ENCODE measurements at places on chromosomes 5 and 9.

DNA sequence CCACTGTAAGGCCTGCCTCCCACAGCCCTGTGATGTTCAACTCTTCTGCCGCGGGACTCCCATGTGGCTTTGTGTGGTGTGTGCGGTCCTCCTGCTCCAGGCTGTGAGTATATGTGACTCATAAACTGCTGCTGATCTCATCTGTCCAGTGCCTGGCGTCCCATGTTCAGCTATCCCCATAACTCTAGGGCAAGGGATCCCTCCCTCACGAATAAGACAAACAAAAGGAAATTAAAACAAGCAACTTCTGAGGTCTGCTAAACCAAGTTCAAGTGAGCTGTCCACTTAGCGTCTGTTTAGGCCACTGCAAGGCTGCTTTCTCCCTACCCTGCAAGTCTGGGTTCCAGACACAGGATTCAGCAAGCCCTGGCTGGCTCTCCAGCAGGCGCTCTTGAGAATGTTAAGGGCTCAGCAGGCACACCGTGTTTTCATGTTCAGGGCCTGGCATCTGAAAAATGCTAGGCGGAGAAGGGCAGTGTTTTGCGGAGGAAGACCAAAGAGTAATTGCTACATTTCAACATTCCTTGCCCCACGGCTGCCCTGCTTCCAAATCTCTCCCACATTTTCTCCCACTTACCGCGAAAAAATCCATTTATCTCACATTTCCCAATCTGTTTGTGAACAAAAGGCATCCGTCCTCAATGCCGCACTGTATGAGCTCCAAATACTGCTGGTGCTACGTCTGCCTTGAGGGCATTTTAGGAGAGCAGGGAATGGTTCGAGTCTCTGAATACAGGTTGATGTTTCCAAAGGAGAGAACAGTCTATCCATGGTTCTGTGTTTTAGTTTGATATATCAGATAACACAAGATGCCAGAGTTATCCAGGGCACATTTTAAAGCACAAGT is 280.2 kb downstream of the SEMA5A start:
- DNase-seq: no peak

DNA sequence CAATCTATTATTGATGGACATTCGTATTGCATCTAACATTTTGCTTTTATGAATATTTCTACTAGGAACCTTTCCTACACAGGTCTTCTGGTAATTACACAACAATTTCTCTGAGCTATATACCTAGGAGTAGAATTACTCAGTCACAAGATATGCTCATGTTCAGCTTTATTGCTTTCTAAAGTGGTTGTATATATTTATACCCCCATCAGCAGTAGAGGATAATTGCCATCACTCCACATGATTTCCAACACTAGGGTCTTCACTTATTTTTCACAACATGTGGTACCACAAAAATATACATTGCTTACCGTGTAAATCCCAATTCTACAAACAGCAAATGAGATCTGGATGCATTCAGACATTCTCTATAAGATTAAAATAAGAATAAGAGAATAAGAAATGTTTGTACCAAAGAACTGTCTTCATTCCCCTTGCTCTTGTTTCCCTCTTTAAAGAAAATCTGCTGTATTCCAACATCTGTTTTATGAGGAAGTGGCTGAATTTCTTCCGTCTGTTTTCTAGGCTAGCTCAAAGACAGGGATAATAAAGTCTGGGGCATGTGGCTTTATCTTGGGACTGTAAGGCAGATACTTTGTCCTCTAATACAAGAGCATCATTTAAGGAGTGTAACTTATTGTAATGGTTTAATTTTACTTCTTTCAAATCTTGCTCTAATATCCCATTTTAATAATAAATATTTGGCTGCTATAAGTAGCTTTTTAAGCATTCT is 28.2 kb downstream of the ARL15 start:
- no peak for DNase-seq

GRCh38 chr9:106964329-106964728 is 101.4 kb downstream of the ZNF462 start:
- no peak for DNase-seq

DNA sequence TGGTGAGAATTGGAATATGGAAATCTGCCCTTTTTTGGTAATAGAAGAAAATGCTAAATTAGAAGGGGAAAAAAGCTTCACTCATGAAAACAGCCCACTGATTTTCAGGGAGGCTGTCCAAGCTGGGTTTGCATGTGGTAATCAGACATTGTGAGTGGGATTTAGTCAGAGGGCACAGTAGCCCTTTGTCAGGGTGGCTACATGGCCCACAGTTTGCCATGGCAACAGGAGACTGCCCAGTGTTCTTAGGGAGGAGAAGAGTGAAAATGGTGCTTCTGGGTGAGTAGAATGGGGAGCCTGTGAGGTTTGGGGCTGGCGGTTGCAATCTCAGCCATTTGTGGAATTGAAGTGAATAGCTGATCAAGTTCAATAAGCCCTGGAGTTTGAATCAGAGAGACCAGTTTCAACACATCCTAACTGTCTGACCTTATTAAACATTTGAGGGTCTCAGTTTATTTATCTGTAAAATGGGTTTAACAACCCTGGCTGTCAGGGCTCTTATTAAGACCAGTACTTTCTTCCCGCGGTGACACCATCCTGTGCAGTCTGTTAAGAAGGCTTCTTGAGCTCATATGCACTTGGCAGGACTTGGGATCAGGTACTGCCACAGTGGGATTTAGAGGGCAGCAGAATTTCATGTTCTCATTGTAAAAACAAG is 107.6 kb upstream of the TNC start:
- DNase-seq: no peak

- DNase-seq: no peak
Observed at GRCh38 chr9:6045364-6045763, 29.9 kb upstream of the RANBP6 start.

GRCh38 chr9:36676091-36676490 is 103.4 kb downstream of the MELK start:
- no peak for DNase-seq

DNA sequence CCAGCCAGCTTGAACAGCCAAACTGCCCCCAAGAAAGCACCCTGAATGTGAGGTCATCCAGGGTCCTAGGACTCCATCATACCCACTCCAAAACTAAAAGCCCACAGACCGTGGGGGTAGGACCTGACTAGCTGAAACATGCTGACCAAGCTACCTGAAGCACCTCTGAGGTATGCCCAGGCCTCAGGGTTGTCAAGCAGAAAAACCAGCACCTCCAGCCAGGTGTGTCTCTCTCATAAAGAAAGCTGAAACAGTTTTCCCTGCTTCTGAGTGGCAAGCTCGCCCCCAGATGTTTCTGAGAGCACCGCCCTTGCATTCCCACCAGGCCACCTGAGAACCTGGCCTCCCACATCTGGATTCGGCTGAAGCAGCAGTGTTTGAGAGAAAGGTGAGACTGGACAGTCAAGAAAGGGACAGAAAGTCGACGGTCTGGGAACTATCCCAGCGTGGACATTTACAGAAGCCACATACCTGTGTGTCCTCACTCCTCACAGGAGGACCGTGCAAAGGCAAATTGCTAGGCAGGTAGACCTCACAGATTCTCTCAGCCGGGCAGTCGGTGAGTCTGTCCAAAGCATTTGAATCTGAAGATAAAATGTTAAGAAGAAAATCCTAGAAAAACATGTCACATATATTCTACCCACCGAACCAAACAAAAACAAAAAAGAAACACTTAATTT is 155.6 kb upstream of the RASEF start:
- no peak for DNase-seq

DNA sequence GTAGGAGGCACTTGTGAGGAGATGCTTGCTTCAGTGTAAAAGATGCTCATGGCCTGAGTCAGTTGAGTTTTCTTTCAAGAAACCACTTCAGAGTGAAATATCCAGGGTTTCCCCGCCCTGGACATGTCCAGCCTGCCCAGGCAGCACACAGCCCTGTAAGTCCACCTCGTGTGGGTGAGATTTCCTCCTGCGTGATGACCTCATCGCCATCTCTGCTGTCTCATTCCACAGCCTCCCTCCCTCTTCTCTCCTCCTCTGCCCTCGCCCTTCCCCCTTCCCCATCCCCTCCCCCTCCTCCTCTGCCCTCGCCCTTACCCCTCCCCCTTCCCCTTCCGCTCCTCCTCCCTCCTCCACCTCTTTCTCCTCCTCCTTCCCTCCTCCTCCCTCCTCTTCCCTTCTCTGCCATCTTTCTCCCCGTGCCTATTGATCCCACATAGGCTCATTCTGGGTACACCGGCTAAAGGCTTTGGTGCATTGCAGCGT is 34.0 kb upstream of the NCS1 start:
- no peak for DNase-seq

GRCh38 chr5:79849486-79850315 is 141.4 kb downstream of the MTX3 start:
- DNase-seq: no peak

GRCh38 chr9:2459756-2460155 is 161.8 kb upstream of the VLDLR start:
- DNase-seq: no peak

DNA sequence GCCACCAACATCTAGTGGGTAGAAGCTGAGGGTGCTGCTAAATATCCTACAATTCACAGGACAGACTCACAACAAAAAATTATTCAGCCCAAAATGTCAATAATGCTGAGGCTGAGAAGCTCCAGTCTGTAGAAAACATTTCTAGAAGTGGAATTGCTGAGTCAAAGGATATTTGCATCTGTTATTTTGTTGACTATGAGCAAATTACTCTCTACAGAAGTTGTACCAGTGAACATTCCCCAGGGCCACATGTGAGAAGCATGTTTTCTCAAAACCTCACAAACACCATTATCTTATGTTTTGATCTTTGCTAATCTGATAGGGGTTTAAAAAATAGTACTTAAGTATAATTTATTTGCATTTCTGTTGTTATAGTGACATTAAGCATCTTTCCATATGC is 15.4 kb downstream of the ITK start:
- no peak for DNase-seq

DNA sequence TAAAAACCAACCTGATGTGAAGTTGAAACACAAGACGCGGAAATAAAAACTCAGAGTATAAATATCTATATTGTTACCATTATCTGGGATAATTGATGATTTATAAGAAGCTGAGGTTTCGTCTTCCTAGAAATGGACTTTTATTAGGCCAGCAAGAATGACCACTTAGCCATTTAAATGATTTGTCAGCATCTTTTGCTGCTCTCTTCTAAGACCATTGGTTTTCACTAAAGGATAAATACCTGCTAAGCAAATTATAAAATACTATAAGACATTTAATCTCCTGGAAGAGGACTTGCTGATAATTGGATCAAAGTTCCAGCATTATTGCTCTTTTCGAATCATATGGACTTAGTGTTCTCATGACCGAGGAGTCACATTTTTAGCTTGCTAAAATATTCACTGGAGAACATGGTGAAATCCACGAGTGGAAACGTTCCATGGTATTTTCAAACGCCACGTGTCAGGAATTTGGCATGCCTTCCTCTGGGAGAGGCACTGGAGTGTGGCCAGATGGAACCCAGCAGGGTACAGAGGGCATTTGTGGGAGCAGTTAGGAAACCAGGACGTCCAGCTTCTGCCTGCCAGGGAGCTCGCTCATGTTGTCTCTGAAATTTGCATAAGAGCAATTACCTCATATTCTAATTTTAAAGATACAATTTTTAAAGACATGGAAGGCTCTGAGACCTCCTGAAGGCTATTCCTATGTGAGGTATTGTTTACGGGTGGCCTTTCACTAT is 43.1 kb downstream of the TNFAIP8 start:
- DNase-seq: no peak

- DNase-seq: no peak
Observed at GRCh38 chr9:22413884-22414283, 32.7 kb upstream of the DMRTA1 start.

- no peak for DNase-seq
Observed at GRCh38 chr9:130775336-130775991, 59.6 kb upstream of the ABL1 start.

DNA sequence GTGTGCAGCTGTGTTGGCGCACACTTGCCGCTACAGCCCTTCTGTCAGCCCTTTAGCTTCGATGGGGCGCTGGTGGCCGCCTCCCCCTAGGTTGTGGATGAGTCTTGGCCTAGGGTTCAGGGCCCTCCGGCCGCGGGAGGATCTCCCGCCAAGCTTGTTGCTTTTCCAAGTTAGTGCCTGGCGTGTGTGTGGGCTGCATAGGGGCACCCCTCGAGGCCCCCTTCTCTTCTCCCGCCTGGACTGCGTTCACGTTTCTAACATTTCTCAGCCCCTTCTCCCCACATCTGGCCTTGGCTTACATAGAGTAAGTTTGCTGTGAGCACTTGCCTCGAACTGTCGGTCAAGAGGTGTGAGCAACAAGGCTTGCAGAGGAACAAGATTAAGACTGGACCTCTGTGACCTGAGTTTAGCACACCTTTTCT is 413 bp upstream of the OXCT1 start:
- DNase-seq: no peak

DNA sequence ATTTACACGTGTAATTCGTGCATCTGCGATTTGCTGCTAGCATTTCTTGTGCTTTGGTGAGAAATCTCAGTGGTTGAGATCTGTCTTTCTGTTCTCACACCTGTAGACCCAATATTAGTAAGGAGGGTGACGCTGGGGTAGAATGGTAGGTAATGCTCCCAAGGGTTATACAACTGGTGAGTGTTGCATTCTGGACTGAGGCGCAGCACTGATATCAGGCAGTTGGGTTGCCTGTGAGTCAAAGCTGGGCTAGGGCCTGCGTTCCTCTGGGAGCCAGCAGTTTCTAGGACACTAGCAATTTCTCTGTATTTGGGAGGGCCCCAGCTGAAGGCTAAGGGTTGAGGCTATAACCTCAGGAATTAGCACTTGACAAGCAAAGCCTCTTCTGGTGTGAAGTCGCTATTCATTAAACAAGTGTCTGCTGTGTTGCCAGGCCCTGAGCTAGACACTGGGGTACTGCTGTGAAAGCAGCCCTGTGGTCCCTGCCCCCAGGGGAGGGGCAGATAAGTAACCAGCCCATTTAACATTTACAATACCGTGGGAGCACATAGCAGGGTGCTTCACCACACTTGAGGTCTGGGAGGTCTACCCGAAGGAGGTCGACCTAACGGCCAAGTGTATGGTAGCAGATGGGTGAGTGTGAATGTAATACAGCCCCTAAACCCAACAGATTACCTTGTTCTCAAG is 28.7 kb downstream of the LARP1 start:
- no peak for DNase-seq

DNA sequence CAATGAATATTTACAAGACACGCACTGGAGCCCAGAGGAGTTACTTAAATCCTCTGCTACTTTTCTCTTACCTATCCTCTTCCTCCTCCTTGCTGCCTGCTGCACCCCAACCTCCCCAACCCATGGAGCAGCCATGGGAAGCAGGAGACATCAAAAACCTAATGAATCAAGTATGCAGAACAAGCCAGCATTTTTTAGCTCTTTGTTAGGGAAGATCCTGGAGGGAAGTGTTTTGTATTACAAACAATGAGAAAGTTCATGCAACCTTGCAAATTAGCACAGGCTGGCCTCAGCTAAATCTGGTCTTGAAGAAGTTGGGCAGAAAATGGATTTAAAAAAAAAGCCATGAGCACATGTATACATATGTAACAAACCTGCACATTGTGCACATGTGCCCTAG is 498.8 kb downstream of the KIF4B start:
- no peak for DNase-seq

- no peak for DNase-seq
Observed at GRCh38 chr9:136626740-136627642, 35.7 kb upstream of the EGFL7 start.

GRCh38 chr5:132180134-132180745 is 47.4 kb downstream of the P4HA2 start:
- no peak for DNase-seq

Measured in esophagus squamous epithelium (tissue), 5 donors.